ENCODE measurements at places on chromosomes 6 and 20.

- DNase-seq: no peak
Observed at GRCh38 chr20:8621001-8621400, 447.9 kb upstream of the PLCB4 start.

DNA sequence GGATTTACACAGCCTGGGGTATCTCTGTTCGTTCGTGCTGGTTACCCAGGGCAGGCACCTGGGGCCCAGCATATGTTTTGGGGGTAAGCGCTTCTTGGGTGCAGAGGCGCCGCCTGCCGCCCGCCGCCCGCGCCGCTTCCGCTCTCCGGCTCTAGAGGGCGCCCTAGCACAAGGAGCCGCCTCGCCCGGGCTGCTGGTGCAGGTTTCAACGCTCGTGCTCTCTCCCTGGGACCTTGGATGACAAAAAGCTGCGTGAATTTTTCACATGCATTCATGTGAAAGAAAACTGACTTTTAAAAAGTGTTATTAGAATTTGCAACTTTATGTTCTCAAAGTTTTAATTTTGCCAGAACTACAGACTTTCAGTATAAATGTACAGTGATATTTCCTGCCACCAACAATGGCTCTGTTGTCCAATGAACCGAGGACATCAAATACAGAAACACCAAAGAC lies 32.5 kb downstream of the PRR18 start:
- peak; percentile 76 for DNase-seq

- DNase-seq: no peak
Observed at GRCh38 chr20:38060536-38060935, 27.0 kb downstream of the RPRD1B start.

DNA sequence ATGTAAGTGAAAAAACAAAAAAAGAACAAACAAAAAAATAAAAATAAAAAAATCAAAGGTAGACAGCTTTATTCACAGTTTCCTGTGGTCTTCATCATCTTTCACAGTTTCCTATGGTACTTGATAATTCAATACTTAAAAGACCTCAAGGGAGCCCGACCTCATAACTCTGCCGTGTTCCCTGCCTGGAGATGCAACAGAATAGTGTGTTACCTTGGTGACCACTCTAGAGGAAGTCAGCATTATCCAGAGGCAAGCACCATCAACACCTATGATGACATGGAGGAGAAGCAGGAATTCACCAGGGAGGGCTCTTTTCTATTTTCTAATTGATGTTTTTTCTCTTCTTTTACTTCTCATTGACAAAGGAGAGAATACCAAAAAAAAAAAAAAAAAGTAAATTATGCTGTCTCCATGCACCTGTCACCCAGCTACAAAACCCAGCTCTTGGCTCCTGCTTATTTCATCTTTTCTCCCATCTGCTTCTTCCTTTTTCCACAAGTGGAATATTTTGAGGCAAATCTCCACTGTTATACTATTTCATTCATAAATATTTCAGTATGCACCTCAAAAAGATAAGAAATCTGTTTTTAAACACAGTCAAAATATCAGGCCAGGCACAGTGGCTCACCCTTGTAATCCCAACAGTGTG lies 95.8 kb upstream of the STXBP5 start:
- DNase-seq: no peak

DNA sequence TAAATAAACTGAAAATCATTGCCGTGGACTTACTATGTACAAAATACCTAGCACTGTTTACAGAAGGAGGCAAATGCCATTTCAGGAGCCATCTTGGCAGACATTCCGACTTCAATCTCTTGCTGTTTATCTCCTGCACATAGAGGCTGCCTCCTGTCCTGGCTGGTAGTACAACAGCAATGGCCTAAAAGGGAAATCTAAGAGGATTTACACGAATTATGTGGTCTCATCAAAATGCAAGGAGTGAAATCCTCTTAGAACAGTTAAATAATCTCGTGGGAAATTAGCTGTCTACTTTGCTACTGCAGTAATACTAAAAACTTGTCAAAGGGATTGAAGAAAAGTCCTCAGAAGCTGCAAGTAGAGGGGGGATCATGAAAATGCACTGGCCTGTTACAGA lies 82.2 kb upstream of the SLC2A12 start:
- DNase-seq: no peak

DNA sequence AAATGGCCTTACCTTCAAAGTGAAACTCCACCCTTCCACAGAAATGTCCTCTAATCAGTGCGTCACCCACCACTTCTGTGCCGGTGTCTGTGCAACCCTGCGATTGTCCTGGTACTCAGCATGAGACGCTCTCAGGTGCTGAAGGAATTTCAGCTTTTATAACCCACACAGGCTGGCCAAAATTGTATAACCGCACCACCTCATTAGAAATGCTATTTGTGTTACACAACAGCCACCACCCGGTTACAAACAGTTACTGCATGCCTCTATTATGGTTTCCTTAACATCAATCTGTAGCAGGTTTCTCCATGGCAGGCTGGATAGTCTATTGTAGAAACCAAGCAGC lies 51.5 kb downstream of the SLC23A2 start:
- no peak for DNase-seq

All from activated CD8-positive, alpha-beta memory T cell treated with anti-CD3 and anti-CD28 coated beads for 1 hour (primary cell).